ENCODE measurements at places on chromosomes 16 and 17.

DNA sequence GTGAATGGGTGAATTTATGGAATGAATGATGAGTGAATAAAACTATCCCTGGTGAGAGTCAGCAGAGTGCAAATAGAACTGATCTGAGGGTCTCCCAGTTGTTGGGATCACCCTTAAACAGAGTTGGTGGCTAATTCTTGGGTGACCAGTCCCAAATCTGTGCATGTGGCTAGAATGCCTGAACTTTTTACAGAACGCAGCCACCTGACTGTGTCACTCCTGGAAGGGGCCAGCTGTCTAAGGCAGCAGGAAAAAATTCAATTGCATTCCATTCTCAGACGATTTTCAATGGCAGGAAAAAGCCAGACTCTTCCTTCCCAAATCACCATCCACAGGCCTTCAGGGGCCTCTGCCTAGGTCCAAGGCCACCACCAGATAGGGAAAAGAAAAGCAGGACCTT, 43.5 kb downstream of the BEAN1 start:
- no peaks in the 10 kb centered on the region for H3K27me3 ChIP-seq
- peaks cover 17% of the 10 kb centered on the region for H3K4me1 ChIP-seq
- DNase-seq: no peak
- no peaks in the 10 kb centered on the region for H3K36me3 ChIP-seq
- H3K27ac ChIP-seq: no peak overlapping the region

GRCh38 chr17:57603978-57604377, 141.1 kb downstream of the CCDC182 start:
- H3K4me3 ChIP-seq: peak overlapping the region; percentile 40
- DNase-seq: peak; percentile 96
- H3K4me1 ChIP-seq: peaks cover 91% of the 10 kb centered on the region
- H3K36me3 ChIP-seq: peaks cover 10% of the 10 kb centered on the region
- H3K27ac ChIP-seq: peak overlapping the region; percentile 93

GRCh38 chr17:6069539-6070429, at the start of gene WSCD1:
Gene WSCD1, plus strand, starts transcription at chr17:6070379. Its CDS starts 10,280 bp downstream, at chr17:6080659.
- H3K4me3 ChIP-seq: peak within 1 kb of the TSS; percentile 59
- no peak for DNase-seq
- peaks cover 56% of the 10 kb centered on the region for H3K27me3 ChIP-seq
- H3K4me1 ChIP-seq: peaks cover 13% of the 10 kb centered on the region
- H3K27ac ChIP-seq: no peak within 1 kb of the TSS

GRCh38 chr16:28110074-28110473, 46.6 kb upstream of the GSG1L start:
- no peaks in the 10 kb centered on the region for H3K27me3 ChIP-seq
- H3K36me3 ChIP-seq: peaks cover 55% of the 10 kb centered on the region
- H3K4me1 ChIP-seq: peaks cover 14% of the 10 kb centered on the region
- DNase-seq: no peak
- H3K4me3 ChIP-seq: no peak overlapping the region

DNA sequence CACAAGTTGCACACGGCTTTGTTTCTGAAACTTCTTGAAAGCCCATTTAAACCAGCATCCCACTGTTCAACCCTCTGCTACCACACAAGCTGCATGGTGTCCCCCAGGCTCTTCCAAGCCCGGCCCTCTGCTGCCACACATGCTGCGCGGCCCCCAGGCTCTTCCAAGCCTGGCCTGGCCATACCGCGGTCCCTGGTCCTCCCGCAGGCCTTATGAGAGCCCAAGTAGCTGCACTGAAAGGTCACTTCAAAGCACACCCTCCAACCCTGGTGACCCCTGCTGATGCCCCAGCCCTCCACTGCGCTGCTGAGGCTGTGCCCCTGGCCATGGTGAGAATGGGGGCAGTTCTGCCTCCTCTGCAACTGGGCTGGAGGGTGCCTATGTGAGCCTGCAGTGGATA, 25.9 kb upstream of the PVALEF start:
- no peak overlapping the region for H3K4me3 ChIP-seq
- no peaks in the 10 kb centered on the region for H3K4me1 ChIP-seq
- no peaks in the 10 kb centered on the region for H3K36me3 ChIP-seq

GRCh38 chr17:19897903-19898302, 30.2 kb upstream of the ULK2 start:
- no peaks in the 10 kb centered on the region for H3K27me3 ChIP-seq
- DNase-seq: no peak
- H3K4me3 ChIP-seq: no peak overlapping the region
- H3K4me1 ChIP-seq: no peaks in the 10 kb centered on the region

GRCh38 chr17:39400547-39401411, 647 bp downstream of the FBXL20 start:
- peak; percentile 35 for DNase-seq
- peaks cover 51% of the 10 kb centered on the region for H3K4me1 ChIP-seq
- no peaks in the 10 kb centered on the region for H3K27me3 ChIP-seq
- peak overlapping the region; percentile 98 for H3K27ac ChIP-seq
- peaks cover 9% of the 10 kb centered on the region for H3K36me3 ChIP-seq

DNA sequence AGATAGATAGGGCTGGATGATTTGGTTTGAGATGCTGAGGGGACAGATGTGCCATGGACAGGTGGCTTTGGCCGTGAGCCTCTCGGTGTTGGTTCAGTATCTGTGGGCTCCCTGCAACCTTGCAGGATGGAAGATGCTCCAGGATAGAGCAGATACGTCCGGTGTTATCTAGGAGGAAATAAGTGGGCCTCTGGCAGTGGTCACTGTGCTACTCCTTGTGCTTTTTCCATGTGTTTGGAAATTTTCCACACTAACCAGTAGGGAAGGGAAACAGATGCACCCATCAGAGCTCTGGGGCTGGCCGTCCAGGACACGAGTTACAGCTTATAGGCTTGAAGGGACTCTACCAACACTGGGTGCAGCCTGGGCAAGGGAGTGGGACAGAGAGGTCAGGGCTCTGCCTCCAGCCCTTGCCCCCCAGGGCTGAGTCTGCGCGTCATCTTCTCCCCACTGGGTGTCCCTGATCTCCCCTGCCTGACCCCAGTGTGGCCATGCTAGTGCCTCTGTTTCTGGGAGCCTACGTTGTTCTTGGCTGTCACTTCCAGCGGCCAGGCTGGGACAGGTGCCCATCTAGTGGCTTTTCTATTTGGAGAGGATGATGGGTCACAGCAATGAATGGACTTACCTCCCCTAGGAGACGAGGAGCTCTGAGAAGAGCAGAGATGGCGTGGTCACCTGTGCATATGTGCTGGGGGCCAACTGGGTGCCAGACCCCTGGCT, 166.9 kb downstream of the SEC14L1 start:
- no peak for DNase-seq
- H3K4me1 ChIP-seq: no peaks in the 10 kb centered on the region
- no peaks in the 10 kb centered on the region for H3K36me3 ChIP-seq
- H3K27me3 ChIP-seq: no peaks in the 10 kb centered on the region
- H3K4me3 ChIP-seq: no peak overlapping the region

DNA sequence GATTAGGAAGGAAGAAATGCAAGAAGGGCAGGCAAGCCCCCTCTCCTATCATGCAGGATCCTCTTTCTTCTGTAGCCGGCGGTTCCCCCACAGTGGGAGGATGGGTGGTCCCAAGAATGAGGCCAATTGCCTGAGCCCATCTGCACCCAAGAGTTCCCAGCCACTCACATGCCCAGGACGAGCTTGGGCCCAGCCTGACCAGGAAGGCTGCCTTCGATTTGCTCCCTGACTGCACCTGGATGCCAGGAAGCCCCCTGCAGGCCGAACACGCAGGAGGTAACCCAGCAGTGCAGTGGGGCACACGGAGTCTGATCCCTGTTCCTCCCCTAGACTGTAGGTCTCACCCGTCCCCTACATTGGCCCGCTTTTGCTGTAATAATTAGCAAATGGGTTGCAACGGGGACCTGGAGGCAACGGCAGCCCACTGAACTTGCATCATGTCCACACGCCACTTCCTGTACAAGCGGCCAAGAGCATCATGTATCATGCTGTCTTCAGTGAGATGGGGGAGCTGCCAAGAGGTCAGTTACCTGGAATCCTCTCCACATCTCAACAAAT, 67.5 kb downstream of the AMFR start:
- peak overlapping the region; percentile 94 for H3K27ac ChIP-seq
- no peaks in the 10 kb centered on the region for H3K27me3 ChIP-seq
- no peaks in the 10 kb centered on the region for H3K36me3 ChIP-seq
- peaks cover 36% of the 10 kb centered on the region for H3K4me1 ChIP-seq
- DNase-seq: no peak
- H3K4me3 ChIP-seq: peak overlapping the region; percentile 12

DNA sequence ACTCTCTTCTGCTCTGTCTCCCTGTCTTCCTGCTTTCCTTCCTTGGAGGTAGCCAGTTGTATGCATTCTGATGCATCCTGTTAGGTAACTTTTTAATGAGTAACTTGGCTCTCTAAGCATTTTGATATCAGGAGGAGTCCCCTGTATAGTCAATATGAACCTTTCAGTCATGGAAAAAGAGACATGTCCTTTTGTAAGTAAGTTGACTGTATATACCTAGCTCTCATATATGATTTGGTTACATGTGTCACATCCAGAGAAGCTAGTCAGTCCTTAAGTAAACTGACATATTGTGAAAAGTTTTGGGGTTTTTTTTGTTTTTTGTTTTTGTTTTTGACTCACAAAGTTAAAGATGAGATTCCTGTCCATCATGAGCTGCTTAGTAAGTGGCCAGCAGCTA, 18.8 kb downstream of the UTP18 start:
- H3K27me3 ChIP-seq: no peaks in the 10 kb centered on the region
- no peak overlapping the region for H3K4me3 ChIP-seq
- DNase-seq: no peak
- peaks cover 8% of the 10 kb centered on the region for H3K4me1 ChIP-seq
- H3K36me3 ChIP-seq: peaks cover 46% of the 10 kb centered on the region

DNA sequence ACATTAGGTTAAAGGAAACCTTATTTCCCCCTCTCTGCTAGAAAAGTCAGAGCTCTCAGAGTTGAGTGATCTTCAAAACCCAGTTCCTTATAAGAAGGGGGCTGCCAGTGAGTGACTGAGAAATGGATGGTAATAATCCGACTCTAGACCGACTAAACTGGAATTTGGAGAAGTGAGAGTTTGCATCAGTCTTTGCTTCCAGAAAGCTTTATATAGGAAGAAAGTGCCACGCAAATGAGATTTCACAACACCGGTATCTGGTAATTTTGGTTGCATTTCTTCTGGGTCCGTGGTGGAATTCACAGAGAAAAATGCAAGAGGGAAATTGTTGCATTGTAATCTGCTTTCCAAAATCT, 271.4 kb downstream of the MAF start:
- no peak overlapping the region for H3K27ac ChIP-seq
- H3K36me3 ChIP-seq: no peaks in the 10 kb centered on the region
- DNase-seq: no peak
- peaks cover 23% of the 10 kb centered on the region for H3K27me3 ChIP-seq

GRCh38 chr16:3459401-3460090, 16.1 kb downstream of the NAA60 start:
- H3K4me3 ChIP-seq: peak overlapping the region; percentile 85
- no peaks in the 10 kb centered on the region for H3K27me3 ChIP-seq
- H3K36me3 ChIP-seq: peaks cover 6% of the 10 kb centered on the region
- peak overlapping the region; percentile 90 for H3K27ac ChIP-seq

GRCh38 chr17:48488548-48489106, 42.2 kb downstream of the HOXB1 start:
- no peak overlapping the region for H3K4me3 ChIP-seq
- DNase-seq: no peak
- no peaks in the 10 kb centered on the region for H3K36me3 ChIP-seq
- peaks cover 19% of the 10 kb centered on the region for H3K4me1 ChIP-seq

- no peak for DNase-seq
- H3K4me3 ChIP-seq: no peak overlapping the region
- H3K27ac ChIP-seq: no peak overlapping the region
- no peaks in the 10 kb centered on the region for H3K36me3 ChIP-seq
Observed at GRCh38 chr17:63356337-63356757, 89.8 kb downstream of the CYB561 start.
